Kidney capillary endothelial cell (primary cell): ENCODE measurements at places on chromosomes 2 and 18.

GRCh38 chr2:215760557-215760956, 252.8 kb downstream of the MREG start:
- DNase-seq: no peak

- DNase-seq: no peak
These were observed 26.2 kb downstream of the TTC21B start for GRCh38 chr2:165927353-165927752.

DNA sequence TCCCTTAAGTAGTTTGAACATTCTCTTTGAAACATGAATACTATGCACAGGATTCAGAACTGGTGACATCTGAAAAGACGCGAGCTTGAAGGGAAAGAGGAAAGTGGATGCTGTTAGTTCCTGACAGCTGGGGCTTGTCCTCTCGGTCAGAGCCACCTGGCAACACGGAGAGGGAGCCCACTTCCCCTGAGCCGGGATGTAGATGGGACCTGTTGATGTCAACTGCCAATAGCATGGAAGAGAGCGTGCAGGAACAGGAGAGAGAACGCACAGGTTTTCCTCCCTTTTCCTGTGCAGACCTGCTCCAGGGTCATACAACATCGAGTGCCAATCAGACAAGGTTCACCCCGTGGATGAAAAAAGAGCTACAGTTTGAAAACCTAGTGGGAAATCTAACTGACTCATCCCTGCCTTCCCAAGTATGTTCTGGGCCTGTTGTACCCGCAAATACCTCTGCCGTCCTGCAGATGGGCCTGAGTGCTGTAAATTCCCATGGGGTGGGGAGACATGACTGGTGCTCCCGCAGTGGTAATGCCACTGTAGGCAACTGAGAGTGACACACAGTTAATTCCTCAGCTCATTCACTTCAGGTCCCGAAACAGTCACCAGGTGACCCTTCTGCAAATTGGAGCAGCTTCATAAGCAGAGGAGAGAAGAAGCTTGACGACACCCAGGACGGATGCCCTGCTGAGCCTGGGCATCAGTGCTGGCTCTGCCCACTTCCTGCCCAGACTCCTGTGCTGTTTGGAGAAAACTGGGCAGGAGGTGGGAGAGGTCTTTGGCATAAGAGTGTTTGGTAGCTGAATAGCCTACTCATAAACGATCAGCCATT, 13.9 kb upstream of the MBP start:
- no peak for DNase-seq

DNA sequence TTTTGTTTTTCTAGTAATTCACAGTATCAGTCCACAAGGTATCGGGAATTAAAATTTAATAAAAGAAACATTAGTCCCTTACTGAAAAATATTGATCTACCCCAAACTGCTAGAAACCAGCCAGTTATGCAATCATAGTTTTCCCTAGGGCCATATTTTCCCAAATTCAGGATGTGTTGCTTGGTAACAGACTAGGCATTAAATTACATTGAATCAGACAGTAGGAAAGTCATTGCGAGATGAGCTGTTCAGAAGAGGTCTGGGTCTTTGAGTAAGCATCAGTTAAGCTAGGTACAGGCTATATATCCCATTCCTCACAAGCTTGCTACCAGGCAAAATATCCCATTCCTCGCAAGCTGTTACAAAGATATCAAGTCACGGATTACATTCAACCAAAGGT, 123.0 kb upstream of the CCDC150 start:
- no peak for DNase-seq

- no peak for DNase-seq
These were observed 55.3 kb upstream of the SULT1C3 start for GRCh38 chr2:108184419-108184818.

DNA sequence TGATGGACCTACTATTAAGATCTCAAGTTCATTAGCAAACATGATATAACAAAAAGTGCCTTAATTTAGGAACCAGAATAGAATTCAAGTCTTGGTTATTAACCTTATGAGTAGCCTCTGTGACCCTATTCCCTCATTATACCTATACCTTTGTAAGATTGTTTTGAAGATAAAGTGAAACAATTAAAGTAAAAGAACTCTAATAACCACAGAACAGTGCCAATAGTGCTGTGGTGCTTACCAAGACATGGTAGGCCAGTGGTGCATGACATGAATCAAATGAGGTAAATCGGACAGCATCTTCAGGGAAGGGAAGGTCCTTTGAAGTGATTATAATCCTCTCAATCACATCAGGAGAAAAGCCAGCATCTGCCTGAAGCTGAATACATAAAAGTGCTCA, 36.4 kb downstream of the METTL4 start:
- DNase-seq: no peak

- DNase-seq: peak; percentile 30
These were observed 72.0 kb upstream of the TMEM178A start for GRCh38 chr2:39593439-39594393.

DNA sequence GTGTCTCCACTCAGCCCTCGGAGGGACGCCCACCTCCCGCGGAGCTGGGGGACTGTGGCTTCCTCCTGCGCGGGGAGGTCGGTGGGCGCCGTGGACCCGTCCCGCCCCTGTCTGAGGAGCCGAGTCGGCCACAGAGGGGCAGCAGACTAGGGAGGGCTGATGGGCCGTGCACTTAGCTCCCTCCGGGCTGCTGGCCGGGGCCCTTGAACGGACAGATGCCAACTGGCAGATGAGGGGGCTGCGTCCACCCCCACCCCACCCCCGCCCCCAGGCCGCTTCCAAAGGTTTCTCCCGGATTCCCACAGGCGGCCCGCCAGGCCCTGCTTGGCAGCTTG, 10.4 kb upstream of the UBE2F start:
- no peak for DNase-seq

DNA sequence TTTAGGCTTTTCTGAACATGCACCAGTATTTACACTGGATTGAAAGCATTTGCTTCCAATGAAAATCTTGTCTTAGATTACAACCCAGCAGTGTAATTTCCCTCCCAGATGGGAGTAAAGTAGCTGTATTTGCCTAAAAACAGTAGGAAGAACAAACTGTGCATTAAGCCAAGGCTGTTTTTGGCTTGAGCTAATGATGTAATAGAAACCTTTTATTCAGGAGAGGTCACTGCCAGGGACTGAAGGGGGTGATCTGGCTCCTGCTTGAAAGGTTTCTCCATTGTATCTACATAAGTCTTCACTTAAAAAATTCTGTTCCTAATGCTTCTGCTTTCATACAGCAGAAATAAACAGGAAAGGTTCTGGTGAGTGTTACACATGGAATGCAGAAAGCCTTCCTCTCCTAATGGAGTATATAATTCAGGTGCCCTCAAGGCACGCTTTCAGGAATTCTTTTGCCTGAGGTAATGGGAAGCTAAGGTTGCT, 74.4 kb downstream of the MEIS1 start:
- peak; percentile 63 for DNase-seq

DNA sequence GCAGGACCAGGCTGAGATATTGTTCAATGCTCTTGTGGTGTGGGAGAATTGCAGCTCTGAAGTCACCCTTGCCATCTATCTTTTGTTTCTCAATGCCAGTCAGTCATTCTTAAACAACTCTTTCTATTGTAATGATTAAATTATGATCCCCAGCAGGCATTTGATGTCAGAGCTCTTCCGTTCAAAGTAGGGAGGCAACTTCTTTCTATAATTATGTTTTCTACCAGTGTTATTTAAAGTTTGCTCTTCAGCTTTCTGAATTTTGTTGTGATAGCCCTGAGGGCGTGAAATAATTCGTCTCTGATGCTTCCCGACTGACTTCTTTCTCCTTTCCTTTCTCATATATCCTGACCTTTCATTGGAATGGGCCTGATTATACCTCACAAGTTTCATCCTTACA, 161.4 kb upstream of the KLHL14 start:
- DNase-seq: no peak

DNA sequence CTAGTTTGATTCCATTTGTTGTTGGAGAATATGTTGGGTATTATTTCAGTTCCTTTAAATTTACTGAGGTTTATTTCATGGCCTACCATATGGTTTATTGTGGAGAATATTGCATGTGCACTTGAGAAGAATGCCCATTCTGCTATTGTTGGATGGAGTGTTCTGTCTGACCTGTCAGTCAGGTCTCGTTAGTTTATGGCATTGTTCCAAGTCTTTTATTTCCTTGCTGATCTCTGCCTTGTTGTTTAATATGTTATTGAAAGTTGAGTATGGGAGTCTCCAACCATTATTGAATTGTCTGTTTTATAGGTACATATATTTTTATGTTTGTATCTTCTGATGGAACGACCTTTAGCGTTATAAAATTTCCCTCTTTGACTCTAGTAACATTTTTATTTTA, 86.3 kb downstream of the PTPN4 start:
- no peak for DNase-seq

- DNase-seq: no peak
These were observed 258.3 kb downstream of the SETBP1 start for GRCh38 chr18:44938720-44939665.

GRCh38 chr2:133503323-133503722, 64.9 kb downstream of the NCKAP5 start:
- no peak for DNase-seq

GRCh38 chr2:4840791-4841190, 851.4 kb upstream of the SOX11 start:
- DNase-seq: no peak

DNA sequence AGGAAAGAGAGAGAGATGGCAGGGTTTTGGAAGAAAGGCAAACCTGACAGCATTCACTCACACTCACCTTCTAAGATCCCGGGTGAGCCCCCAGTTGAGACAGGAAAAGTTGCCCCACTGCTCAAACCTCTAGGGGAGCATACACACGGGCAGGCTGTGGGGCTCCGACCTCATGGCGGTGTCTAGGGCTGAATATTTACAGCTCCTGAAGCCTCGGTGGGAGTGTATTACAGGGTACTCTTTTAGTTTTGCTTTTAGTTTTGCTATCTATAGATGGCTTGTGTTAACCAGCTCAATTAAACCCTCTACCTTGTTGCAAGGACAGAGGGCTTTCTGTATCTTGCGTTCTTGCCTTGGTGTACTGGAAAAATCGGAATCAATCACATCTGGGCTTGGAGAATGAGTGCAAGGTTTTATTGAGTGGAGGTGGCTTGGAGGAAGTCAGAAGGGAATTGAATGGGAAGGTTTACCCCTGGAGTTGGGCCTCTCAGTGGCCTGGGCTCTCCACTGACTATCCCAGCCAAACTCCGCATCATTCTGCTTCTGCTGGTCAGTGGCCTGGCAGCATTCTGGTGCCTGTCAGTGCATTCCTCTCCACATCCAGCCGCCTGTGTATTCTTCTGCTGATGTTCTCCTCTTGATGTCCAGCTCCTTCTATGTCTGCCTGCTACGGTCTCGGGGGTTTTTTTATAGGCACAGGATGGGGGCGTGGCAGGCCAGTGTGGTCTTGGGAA, 10.1 kb upstream of the IFIH1 start:
- no peak for DNase-seq

DNA sequence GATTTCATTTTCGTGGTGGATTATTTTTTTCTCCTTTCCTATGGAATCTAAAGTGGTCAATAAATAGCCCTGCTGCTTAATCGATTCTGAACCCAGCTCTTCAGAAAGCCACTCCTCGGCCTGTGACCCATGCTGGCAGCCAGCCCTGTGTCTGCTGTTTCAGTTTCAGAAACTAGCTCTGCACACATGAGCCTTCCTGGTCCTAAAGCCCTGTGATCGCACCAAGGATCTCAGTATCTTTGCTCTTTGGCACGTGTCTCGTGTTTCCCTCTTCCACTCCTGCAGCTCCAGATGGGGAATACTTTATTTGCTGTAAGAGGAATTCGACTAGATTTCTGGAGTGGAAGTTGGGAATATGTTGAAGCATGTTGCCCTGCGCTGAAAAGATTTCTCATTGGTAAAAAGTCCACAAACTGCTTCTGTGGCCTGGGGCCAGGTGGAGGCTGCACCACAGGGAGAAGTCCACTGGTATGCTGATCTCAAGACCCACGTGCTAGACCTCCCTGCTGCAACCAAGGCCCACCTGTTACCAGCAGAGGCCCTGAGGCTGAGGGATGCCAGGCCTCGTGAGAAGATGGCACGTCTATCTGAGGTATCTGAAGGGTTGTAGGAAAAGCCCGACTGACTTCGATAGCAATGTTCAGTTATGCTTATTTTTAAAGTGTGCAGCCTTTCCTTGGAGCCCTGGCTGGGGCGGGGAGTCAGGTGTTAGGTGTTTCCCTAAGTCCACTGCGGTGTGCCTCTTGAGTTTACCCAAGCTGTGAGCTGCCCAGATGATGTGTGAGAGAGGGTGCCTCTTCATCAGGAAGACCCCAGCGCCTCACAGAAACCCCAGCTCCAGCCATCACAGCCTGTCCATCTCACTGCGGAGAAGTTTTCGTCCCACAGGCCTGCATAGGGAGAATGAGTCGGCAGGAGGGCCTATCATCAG, 33.6 kb upstream of the CELF4 start:
- no peak for DNase-seq

DNA sequence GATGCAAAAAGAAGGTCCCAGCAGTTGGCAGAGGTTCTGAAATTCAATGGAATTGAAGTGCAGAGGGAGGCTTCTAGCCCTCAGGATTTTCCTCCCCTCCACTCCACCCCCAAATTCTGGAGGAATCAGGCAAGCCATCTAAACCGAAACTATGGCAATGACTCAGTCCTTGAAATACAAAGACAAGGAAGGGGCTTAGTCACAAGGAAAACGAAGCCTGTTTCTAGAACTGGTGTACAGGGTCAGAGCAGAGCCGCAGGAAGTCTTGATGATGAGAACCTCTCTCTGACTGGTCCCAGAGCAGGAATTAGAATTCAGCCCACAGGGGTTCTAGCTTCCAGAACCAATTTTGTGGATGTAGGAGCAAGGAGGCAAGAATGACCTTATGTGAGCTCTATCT, 111.7 kb upstream of the SCN1A start:
- DNase-seq: peak; percentile 93

DNA sequence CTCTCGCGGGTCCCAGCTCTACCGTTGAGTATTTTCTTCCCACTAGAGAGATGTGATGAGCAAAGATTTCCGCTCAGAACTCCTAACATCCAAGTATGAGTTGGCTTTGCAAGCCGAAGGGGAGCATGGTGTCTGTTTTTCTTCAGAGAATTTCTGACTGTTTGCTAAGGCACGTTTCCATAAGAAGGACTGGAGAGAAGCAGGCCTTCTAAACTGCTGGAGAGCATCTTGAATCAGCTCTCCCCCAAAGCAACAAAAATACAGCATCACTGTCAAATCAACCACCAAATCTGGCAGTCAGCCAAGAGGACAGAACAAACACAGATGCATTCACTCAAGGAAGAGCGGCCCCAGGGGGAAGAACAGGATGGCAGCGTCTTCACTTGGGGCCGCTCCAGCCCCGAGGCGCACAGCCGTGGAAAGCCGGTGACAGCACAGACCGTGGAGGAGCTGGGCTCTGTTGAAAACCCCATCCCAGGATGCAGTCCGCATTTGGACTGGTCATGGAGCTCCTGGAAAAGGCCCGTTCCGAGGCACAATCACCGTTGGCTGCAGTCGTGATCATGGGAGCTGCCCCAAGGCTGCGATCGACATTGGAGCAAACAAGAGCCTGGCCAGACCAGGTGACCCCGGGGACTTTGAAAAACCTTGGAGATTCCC, 101.4 kb downstream of the NFATC1 start:
- DNase-seq: no peak

DNA sequence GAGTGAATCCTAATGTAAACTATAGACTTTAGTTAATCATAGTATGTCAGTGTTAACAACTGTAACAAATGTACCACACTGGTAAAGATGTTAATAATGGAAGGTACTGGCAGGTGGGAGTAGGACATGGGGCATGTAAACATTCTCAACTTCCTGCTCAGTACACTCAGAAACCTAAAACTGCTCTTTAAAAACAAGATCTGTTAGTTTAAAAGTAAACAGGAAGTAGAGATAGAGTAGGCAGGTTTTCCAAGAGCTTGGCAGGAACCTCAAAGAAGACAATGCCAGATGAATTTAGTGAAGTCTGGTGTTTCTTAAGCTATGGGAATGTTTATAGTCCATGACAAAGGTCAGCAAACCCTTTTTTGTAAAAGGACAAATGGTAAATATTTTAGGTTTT, 46.6 kb downstream of the CCDC138 start:
- no peak for DNase-seq

- DNase-seq: peak; percentile 67
These were observed 138.8 kb upstream of the ITGA6 start for GRCh38 chr2:172288603-172289002.
